Stimulated activated CD4-positive, alpha-beta T cell treated with anti-CD3 and anti-CD28 coated beads, Interleukin-1b, Interleukin-23, amount 100 ng/mL, for 1 hour (primary cell): ENCODE measurements at places on chromosomes 6 and 20.

- no peak for DNase-seq
Observed at GRCh38 chr20:24470746-24471582, 1.5 kb downstream of the SYNDIG1 start.

DNA sequence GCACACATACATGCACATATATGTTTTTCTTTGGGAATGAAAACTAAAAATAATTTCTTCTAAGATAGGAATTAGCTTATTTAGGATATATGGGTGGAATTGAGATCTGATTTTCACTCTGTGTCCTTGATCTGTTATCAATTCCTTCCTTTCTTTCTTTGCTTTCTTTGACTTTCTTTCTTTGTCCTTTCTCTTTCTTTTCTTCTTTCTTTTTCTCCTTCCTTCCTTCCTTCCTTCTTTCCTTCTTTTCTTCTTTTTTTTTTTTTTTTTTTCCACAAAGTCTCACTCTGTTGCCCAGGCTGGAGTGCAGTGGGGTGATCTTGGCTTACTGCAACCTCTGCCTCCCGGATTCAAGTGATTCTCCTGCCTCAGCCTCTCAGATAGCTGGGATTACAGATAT is 28.1 kb downstream of the PCMT1 start:
- no peak for DNase-seq

GRCh38 chr6:39561536-39562266 is 163.5 kb downstream of the KIF6 start:
- no peak for DNase-seq

GRCh38 chr20:40489886-40490285 is 199.2 kb downstream of the MAFB start:
- DNase-seq = no peak

DNA sequence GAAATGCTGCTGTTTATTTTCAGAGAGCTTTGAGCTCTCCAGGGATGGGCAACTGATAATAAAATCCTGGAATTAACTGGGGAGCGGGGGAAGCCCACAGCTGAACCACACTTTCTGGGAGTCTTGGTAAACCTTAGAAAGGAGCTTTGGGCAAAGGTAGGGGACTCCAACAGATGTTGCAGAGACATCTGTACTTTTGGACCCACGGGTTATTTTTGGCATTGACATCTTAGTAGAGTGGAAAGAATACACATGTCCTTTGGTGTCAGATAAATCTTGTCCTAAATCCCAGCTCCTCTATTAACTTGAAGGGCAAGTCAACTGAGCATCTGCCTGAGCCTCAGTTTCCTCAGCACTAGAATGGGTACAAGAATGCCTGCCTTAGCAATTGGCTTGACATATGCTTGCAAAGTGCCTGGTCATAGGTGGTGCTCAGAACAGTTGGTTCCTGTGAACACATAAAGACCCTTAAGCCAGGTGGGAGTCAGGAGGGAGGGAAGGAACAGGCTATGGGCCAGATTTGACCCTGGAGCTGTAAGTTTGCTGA is 5.8 kb downstream of the SLC22A3 start:
- DNase-seq = no peak

DNA sequence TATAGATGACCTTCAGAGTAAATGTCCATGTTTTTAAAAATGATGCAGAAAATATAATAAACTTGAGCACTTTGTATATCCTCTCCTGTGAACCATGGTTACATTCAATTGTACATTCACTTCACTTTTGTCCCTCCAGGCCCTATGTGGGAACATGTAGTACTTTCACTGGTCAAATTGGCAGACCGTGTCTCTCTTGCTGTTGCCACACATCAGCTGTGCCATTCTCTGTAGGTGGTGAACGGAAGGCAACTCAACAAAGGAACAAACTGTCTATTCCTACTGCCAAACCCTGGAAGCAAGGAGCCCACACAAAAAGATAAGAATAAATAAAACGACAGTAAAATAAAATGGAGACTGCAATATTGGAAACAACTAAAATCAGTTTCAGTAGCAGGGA is 2.0 kb downstream of the ROS1 start:
- DNase-seq = no peak

DNA sequence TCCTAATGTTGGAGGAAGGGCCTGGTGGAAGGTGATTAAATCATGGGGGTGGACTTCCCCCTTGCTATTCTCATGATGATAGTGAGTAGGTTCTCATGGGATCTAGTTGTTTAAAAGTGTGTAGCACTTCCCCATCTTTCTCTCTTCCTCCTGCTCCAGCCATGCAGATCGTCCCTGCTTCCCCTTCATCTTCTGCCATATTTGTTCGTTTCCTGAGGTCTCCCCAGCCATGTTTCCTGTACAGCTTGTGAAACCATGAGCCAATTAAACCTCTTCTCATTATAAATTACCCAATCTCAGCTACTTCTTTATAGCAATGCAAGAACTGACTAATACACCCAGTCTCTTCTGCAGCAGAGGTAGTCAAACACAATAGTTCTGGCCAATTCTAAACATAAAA is 5.4 kb downstream of the EPM2A start:
- DNase-seq = no peak

DNA sequence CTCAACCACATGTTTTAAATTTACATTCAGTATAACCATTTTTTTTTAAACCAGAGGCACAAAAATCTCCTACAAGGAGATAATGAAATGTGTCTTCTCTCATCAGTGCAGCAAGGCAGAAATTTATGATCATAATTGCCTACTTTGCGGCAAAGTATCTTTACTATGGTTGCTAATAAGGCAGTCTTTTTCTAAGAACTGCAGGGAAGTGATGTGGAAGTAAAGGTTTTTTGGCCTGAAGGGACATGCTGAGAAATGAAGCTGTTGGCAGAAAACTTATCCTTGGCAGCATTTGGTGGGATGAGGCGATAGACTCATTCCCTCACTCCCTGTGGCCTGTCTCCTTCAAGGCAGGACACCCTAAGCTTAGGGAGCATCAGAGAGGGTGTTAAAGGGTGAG is 48.7 kb downstream of the SCGN start:
- no peak for DNase-seq
